Muscle of leg (tissue), 16 donors: ENCODE measurements at places on chromosomes 5 and 9. TPM values are rescaled to one million over a fixed set of nuclear protein-coding genes. Genes with fewer than 3 reads are reported as not detected.

Gene CKS2
- 55.9 TPM for polyA plus RNA-seq

Gene SHISAL2B
- not detected for polyA plus RNA-seq

GRCh38 chr5:34648840-34649158, 7.3 kb upstream of the RAI14 start:
- H3K27ac ChIP-seq, result no peak overlapping the region
- DNase-seq, result no peak
- H3K27me3 ChIP-seq, result no peaks in the 10 kb centered on the region

GRCh38 chr5:106843812-106844416, 826.8 kb downstream of the EFNA5 start:
- DNase-seq, result no peak
- H3K4me1 ChIP-seq, result no peaks in the 10 kb centered on the region
- H3K27ac ChIP-seq, result no peak overlapping the region
- H3K4me3 ChIP-seq, result no peak overlapping the region
- no peaks in the 10 kb centered on the region for H3K36me3 ChIP-seq

Gene TOR4A
- polyA plus RNA-seq, result 3.6 TPM

Gene PCDHA1
- 0.04 TPM for polyA plus RNA-seq

Gene HDAC3
- 42.3 TPM for polyA plus RNA-seq

DNA sequence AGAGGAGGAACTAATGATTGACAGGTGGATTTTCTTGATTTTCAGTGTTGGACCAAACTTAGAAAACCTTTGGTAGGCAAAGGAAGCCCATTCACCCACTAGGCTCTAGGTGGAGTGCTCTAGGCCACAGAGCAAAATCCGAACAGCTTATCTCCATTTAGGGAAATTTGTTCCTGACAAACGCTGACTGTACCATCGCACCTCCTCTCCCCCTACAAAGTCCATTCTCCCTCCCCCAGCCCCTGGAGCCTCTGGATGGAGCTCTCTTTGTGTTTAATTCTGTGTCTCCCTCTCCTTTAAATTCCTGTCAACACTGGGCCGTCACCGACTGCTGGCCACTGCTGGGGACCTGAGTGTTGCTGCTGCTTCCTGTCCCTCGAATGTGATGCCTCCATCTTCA, 350.1 kb upstream of the IRX2 start:
- H3K27me3 ChIP-seq, result peaks cover 47% of the 10 kb centered on the region
- H3K4me1 ChIP-seq, result peaks cover under 1% of the 10 kb centered on the region
- H3K27ac ChIP-seq, result no peak overlapping the region
- DNase-seq, result no peak
- no peak overlapping the region for H3K4me3 ChIP-seq

- no peak for DNase-seq
- peaks cover 15% of the 10 kb centered on the region for H3K27me3 ChIP-seq
- H3K4me3 ChIP-seq, result no peak overlapping the region
Measured at GRCh38 chr5:132781029-132781428, 4.0 kb upstream of the SEPTIN8 start.

Gene MEF2C
- polyA plus RNA-seq, result 726 TPM

GRCh38 chr5:14250084-14250695, 107.0 kb downstream of the TRIO start:
- peak; percentile 95 for DNase-seq
- H3K27ac ChIP-seq, result peak overlapping the region; percentile 81
- H3K27me3 ChIP-seq, result no peaks in the 10 kb centered on the region
- peaks cover 46% of the 10 kb centered on the region for H3K4me1 ChIP-seq

DNA sequence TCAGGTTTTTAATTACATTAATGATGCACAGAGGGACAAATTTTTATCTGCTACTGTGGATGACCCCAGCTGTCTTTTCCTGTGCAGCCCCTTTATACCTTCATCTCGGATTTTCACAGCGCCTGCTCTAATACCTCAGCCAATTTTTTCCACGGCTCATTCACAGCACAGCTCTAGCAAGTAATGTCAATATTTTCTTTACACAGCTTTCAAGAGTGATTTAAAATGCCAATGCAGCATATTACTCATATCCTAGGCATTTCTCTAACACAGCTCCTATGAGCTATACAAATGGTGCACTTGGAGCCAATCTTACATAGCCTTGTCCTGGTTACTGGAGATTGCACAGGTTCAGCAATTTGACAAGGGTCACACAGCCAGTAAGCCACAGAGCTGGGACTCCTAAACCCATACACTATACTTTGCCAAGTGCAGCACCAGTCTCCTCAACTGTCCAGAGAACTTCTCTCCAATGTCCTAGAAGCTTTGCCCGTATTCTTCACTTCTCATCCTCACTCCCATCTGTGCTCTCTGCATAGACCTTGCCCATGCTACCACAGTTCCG, 661.8 kb downstream of the DTWD2 start:
- H3K27ac ChIP-seq, result no peak overlapping the region
- H3K4me1 ChIP-seq, result no peaks in the 10 kb centered on the region
- no peaks in the 10 kb centered on the region for H3K36me3 ChIP-seq
- peak; percentile 10 for DNase-seq
- H3K4me3 ChIP-seq, result no peak overlapping the region

DNA sequence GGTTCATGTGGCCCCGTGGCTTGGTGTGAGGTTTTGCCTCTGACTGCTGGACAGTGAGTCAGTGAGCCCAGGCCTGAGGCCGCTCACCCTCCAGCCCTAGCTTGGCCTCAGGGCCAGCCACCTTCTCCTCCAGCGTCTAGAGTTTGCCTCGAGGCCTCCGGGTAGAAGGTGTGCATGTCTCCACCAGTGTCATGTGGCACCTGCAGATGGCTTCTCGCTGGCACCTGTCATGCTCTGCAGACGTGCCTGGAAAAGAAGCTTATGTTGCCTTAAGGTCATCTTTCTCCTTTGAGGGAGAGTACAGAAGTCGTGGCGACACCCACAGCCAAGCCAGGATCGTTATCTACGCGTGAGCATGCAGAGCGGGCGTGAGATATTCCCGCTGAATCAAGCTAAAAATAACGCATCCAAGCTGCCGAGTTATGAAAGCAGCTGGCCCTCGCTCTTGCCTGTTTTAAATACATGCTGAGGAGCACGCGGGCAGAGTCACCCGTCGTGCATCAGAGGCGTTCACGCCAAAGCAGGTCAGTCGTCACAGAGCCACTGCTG, 79.7 kb upstream of the FCN2 start:
- peaks cover 55% of the 10 kb centered on the region for H3K4me1 ChIP-seq
- no peak overlapping the region for H3K4me3 ChIP-seq

GRCh38 chr5:79774171-79774854, 84.7 kb downstream of the CMYA5 start:
- H3K27me3 ChIP-seq, result no peaks in the 10 kb centered on the region
- no peaks in the 10 kb centered on the region for H3K4me1 ChIP-seq
- no peak overlapping the region for H3K4me3 ChIP-seq
- no peak for DNase-seq
- H3K27ac ChIP-seq, result no peak overlapping the region

GRCh38 chr9:109906766-109907382, 126.9 kb downstream of the PALM2AKAP2 start:
- H3K27me3 ChIP-seq, result no peaks in the 10 kb centered on the region
- H3K4me3 ChIP-seq, result no peak overlapping the region
- peak overlapping the region; percentile 81 for H3K27ac ChIP-seq
- no peaks in the 10 kb centered on the region for H3K36me3 ChIP-seq

GRCh38 chr9:129175825-129176633, 2.0 kb downstream of the IER5L start:
- H3K36me3 ChIP-seq, result no peaks in the 10 kb centered on the region
- peaks cover 16% of the 10 kb centered on the region for H3K27me3 ChIP-seq
- peaks cover 53% of the 10 kb centered on the region for H3K4me1 ChIP-seq
- peak overlapping the region; percentile 90 for H3K4me3 ChIP-seq
- peak overlapping the region; percentile 99 for H3K27ac ChIP-seq
- DNase-seq, result peak; percentile 97

Gene IL7R
- 1.5 TPM for polyA plus RNA-seq

Gene ADAMTS2
- polyA plus RNA-seq, result 46.3 TPM

GRCh38 chr9:133031496-133031911, 707 bp downstream of the GTF3C5 start:
- peak overlapping the region; percentile 95 for H3K4me3 ChIP-seq
- peaks cover 15% of the 10 kb centered on the region for H3K36me3 ChIP-seq
- H3K27ac ChIP-seq, result no peak overlapping the region
- DNase-seq, result no peak
- peaks cover 17% of the 10 kb centered on the region for H3K4me1 ChIP-seq

Gene SLC6A19
- polyA plus RNA-seq, result 2.7 TPM

DNA sequence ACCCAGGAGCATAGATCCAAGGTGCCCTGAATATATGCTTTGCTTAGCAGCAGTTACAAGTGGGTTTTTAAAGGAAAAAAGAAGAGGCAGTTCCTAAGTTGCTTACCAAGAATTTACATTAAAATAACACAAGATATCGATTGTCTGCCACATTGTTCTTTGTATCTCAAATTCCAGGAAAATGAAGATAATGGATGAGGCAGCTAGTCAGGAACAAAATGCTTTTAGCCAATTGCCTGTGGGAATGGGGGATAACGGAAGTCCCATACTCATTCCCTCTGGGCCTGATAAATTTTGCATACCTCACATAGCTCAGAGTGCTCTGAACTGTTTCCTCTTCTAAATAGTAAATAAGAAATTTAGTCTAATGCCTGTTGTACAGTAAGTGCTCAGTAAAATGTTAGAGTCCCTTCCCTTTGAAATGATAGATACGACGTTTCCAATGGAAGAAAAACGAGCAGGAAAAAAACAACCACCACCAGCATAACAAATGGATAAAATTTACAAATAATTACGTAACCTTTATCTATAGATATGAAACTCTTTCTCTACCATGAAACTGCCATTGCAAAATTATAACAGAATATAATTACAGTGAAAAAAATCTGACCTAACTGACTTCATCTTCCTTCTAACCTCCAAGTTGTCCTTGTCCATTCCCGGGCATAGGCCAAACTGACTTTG, 35.5 kb upstream of the TENT2 start:
- no peaks in the 10 kb centered on the region for H3K36me3 ChIP-seq
- no peak overlapping the region for H3K27ac ChIP-seq
- no peak overlapping the region for H3K4me3 ChIP-seq
- H3K27me3 ChIP-seq, result no peaks in the 10 kb centered on the region

Gene PTPRD
- polyA plus RNA-seq, result 82.1 TPM

DNA sequence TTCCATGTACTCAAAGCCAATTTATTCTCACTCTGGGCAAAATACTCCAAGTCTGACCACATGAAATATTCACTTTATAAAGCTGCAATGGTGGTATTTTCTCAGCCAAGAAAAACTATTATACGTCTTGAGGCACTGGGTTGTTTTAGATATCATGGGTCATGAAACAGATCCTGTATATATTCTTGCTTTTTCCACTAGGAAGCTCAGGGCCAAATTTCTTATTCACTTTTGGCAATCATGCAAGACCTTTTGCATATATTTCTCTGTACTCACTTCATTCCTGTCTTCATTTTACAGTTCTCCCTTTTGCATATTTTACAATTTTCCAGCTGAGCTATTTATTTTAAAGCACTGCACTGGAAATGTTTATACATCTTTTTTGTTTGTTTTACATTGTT, 49.8 kb downstream of the GABBR2 start:
- H3K4me3 ChIP-seq, result no peak overlapping the region
- DNase-seq, result peak; percentile 89
- peak overlapping the region; percentile 64 for H3K27ac ChIP-seq

- peaks cover 29% of the 10 kb centered on the region for H3K27me3 ChIP-seq
- DNase-seq, result peak; percentile 17
- peaks cover 17% of the 10 kb centered on the region for H3K4me1 ChIP-seq
- H3K4me3 ChIP-seq, result no peak overlapping the region
Measured at GRCh38 chr9:136171009-136171800, 33.7 kb downstream of the LHX3 start.

Gene WWC1
- 0.93 TPM for polyA plus RNA-seq

Gene RMRP
- not detected for polyA plus RNA-seq

Gene IFNB1
- not detected for polyA plus RNA-seq

DNA sequence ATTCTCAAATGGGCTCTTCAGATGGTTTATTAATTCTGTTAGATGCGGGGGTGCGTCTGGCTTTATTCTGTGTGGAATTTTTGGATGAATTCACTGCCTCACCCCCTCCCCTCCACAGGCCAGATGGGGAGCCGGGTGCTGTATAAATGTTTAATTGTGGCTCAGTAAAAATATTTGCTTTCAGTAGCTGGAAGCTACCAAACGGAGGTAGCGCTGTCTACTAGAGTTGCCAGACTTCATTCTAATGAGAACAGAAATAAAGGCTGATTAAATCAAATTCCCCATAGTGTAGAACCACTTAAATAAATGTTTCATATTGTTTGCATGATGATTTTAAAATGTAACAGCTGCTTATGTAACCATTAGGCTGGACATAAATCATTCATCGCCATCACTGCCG, 34.5 kb upstream of the KCNMB1 start:
- no peaks in the 10 kb centered on the region for H3K36me3 ChIP-seq
- peak; percentile 38 for DNase-seq
- no peak overlapping the region for H3K4me3 ChIP-seq
- peaks cover 6% of the 10 kb centered on the region for H3K27me3 ChIP-seq

Gene FSTL4
- polyA plus RNA-seq, result 1.8 TPM

Gene ENTPD8
- polyA plus RNA-seq, result 0.39 TPM

DNA sequence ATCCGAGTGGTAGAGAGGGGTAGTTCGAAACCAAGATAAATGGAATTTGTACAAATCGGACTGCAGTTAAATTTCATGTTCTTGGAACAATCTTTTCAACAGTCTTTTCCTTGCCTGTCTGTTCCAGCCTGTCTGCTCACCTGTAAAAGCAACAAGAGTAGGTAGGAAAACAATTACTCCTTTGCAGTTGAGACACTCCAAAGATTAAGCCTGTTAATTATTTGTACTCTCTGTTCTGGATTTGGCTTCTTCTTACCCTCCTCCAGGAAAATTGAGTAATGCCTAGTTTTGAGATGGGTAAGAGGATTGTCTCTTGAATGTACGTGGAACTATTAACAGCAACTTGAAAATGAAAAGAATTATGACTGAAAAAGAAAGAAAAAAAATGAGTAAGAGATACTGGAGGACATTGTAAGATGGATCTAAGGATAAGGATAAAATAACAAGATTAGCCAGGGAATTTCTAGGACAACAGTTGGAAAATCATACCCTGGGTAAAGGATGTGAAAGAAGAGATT, 24.3 kb downstream of the SPAAR start:
- no peaks in the 10 kb centered on the region for H3K27me3 ChIP-seq
- no peaks in the 10 kb centered on the region for H3K36me3 ChIP-seq
- no peak overlapping the region for H3K27ac ChIP-seq
- H3K4me1 ChIP-seq, result no peaks in the 10 kb centered on the region

- peaks cover 40% of the 10 kb centered on the region for H3K36me3 ChIP-seq
- no peak overlapping the region for H3K4me3 ChIP-seq
- no peak overlapping the region for H3K27ac ChIP-seq
- DNase-seq, result no peak
- H3K27me3 ChIP-seq, result no peaks in the 10 kb centered on the region
- no peaks in the 10 kb centered on the region for H3K4me1 ChIP-seq
Measured at GRCh38 chr5:37316027-37316426, 54.9 kb downstream of the NUP155 start.

GRCh38 chr5:74352256-74352655, 288.3 kb downstream of the ENC1 start:
- H3K4me3 ChIP-seq, result no peak overlapping the region
- no peaks in the 10 kb centered on the region for H3K4me1 ChIP-seq
- peak; percentile 34 for DNase-seq
- no peaks in the 10 kb centered on the region for H3K36me3 ChIP-seq
- no peaks in the 10 kb centered on the region for H3K27me3 ChIP-seq

DNA sequence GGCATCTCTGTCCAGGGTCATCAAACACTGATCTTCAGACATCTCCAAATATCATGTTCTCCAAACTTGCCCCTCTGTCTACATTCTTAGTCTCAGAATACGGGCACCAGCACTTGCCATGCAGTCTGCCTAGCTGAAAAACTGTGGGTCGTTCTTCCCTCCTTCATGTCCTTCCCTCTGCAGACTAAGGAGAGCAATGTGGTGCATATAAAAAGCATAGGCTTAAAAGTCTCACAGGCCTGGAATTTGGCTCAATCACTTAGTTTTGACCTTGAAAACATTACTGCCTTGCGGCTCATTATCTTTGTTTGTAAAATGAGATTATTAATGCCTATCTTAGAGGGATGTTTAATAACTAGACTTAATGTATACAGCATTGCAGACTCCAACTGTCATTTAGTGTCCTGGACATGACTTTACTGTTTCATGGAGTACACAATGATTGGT, 362.8 kb downstream of the NPR3 start:
- H3K27me3 ChIP-seq, result no peaks in the 10 kb centered on the region
- H3K27ac ChIP-seq, result no peak overlapping the region
